Naive thymus-derived CD8-positive, alpha-beta T cell (primary cell): ENCODE measurements at places on chromosomes 7 and 10.

DNA sequence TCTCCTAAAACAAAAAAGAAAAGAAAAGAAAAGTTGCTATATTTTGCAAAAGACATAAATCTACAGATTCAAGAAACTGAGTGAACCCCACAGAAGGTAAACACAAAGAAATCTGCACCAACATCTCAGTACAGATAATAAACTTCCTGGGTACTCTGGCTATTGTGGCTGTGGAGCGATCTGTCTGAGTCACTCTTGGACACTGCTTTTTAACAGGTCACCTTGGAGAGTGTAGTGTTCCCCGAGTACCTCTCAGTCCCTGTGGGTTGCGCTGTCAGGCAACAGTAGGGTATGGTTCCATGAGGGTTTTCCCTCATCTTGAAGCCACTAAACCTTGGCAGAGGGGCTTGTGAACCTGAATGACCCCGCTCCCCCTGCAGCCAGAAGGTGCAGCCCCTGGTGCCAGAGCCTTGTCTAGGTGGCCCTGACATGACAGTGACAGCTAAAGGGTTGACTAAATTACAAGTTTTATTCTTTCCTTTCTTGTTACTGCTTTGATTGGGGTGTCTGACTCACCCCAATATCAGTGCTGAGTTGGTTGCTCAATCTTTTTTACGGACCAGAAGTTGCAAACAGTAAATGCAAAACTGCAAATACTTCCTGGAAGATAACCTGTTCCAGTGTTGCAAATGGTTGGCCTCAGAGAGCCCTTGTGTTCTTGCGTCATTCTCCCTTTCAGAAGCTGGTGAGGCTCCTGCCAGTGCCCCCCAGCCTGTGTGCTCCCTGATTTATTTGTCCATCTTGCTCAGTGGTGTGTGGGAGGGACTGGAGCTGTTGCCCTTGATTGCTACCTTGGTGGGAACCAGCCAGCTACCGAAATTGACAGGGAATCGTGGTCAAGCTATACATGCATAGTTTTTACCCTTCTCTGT is 30.6 kb downstream of the POR start:
- no peak for DNase-seq

GRCh38 chr7:47420122-47420780 is 161.7 kb downstream of the TNS3 start:
- no peak for DNase-seq

DNA sequence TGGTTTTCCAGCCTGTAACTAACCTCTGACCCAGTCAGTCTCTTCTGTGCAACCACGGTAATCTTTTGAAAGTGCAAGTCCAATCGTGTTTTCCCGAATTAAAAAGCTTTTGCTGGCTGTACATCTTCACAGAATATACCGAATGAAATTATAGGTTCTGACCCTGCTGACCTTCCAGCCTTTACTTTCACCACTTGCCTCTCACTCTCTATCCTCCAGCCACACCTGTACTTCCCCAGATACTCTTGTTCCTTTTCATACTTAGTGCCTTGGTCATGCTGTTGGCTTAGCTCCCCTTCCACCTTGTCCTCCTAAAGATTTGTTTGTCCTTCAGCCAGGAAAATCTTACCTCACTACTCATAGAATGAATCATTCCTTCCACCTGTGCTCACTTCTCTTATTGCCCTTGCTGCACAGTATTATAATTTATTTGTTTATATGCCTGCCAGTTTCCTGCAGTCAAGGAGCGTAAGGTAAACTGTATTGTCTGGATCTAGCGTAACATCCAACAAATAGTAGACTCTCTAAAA is 2.3 kb upstream of the PNPLA8 start:
- no peak for DNase-seq

DNA sequence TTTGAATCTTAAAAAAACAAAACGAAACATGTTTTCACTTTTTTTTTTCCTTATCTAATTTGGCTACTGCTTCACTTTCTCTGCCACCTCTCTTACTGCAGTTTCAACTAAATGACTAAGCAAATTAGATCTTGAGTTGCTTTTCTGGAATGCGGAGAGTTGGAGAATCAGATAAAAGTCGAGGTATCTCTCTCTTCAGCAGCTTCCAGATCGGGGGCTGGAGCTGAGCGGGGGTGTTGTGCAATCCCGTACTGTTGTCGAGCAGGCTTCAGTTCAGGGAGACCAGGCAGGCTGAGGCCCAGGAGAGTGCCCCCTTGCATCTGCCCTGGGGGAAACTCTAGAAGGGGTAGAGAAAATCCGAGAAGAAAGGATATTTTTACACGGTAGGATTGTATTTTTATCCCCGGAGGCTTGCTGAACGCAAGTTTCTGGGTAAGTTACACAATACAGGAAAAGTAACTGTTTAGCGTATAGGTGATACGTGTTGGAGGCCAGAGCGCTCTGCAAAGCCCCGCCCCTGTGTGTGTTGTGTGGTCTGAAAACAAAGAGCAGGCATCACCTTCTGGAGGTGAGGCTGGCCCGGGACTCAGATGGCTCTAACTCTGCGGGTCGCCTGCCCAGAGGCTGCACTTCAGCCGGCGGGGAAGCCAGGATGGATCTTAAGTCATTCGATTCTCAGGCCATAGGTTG is 116.6 kb downstream of the KLF6 start:
- DNase-seq: peak; percentile 31

GRCh38 chr10:42962902-42963231 is 114.0 kb upstream of the RET start:
- DNase-seq: no peak

DNA sequence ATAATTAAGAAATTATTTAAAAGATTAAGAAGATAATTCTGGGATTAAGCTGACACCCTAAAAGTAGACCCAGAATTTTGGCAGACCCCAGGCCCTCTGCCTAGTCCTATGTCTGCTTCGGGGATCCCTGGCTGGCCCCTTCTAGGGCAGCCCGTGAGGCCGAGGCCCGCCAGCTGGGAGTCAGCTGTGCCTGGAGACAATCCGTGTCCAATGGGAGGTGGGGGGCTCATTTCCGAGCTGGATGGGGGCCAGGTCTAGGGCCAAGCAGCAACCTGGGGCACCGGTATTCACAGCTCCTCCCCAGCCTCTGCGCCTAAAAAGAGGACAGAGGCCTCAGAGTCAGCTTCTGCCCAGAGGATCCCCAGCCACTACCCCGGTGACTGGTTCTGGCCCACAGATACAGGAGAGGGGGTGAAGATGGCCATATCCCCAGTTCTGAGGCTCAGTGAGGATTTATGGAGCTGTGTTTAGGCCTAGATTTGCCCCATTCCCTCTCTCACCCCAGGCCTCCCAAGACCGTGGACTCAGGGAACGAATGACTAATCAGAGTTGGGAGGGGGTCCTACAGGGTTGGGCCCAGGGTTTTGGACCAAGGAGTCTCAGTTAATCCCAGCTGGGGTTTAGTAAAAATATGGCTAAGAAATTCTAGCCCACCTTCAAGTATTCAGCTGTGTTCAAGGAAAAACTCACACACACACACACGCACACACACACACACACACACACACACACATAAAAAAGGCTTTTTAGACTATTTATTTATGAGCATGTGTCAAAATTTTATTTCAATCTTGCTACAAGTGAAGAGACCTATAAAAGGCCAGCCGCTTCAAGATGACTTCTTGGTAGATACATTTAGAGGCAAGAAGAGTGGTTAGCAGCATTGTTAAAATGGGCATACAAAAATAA is 37.4 kb upstream of the LBX1 start:
- DNase-seq: no peak

DNA sequence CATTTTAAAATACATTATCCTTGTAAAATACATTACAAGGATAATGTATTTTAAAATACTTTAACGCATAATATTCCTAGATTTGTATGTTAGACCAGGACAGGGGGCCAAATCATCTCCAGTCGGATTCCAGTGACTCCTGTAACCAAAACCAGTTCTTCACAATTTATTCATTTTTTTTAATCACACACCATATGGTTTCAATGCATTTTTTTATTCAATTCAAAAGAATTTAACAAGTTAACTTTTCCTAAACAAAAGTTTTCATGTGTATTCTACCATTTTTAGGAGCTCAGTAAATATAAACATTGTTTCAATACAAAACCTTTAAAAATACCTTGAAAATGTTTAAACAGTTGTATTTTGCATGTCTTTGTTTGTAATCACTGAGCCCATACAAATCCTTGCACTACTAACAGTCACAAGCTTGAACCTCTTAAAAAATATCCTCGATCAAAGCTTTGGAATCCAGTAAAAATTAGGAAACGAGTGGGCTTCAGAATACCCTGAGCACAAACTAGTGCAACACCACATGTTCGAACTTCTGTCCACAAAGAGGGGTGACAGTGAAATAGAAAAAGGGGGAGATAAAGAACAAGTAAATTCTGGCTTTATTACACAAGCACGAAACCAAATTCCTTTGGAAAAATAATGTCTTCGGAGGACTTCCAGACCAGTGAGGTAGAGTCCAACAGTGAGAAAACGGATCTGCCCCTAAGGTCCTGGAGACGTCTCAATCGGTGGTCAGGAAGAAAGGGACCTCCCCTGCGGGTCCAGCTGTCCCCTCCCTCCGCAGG is 1.6 kb downstream of the CCDC71L start:
- DNase-seq: no peak

DNA sequence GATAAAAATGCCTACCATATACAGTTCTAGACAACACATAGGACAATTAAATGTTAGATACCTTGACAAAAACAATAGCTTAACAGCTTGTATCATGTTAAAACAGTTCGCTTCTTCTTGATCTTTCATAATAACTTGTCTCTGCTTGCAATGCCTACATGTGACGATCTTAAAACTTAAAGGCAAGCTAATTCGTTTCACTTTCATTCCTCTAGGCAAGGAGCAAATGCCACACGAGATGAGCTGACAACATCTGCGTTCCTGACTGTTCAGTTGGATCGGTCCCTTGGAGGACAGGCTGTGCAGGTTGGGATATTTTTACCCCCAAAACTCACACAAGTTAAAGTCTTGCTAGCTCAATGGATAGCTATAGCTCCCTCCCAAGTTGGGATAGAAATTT is 51.6 kb upstream of the ARL4A start:
- peak; percentile 1 for DNase-seq

DNA sequence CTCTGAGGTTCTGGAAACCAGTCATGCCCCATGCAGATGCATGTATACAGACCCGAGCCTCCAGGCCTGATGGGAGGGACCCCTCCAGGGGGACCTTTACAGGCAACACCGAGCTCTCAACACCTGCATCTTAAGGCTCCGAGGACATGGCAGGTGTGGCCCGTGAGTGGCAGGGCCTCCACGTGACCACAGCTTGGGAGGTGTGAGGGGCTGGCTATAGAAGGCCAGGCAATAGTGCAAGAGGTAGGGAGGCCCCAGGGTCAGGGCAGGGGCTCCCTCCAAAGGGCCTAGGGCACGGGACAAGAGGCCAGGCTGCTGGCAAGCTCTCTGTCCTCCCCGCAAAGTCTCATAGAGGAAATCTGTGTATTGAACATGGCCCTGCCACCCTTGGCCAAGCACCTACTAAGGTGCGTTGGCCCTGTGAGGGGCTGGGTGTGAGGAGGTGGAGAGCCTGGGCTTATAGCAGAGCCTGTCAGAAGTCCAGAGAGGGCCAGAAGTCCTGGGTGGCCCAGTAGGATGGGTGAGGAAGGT is 134.2 kb downstream of the PTPN20 start:
- no peak for DNase-seq

- DNase-seq: no peak
These were observed 214.8 kb upstream of the ADO start for GRCh38 chr10:62589689-62590088.

DNA sequence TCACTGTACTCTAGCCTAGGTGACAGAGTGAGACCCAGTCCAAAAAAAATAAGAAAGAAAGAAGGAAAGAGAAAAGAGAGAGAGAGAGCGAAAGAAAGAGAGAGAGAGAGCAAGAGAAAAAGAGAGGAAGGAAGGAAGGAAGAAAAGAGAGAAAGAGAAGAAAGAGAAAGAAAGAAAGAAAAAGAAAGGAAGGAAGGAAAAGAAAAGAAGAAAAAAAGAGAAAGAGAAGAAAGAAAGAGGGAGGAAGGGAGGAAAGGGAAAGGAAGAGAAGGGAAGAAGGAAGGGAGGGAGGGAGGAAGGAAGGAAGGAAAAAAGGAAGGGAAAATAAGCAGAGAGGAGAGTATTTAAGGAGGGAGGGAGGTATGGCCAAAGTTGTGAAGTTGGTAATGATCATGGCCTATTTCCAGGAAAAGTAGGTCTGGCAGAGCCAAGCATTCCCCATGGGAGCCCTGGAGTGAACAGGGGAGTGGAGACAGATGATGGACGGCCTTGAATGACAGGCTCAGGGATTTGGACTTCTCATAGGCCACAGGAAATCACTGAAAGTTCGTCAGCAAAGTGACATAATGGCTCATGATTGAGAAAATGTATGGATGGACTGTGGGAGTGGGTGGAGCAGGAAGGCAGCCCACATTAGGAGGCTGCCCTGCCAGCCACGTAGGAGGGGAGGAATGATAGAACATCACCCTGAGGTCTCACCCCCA is 44.8 kb upstream of the CUX1 start:
- no peak for DNase-seq

DNA sequence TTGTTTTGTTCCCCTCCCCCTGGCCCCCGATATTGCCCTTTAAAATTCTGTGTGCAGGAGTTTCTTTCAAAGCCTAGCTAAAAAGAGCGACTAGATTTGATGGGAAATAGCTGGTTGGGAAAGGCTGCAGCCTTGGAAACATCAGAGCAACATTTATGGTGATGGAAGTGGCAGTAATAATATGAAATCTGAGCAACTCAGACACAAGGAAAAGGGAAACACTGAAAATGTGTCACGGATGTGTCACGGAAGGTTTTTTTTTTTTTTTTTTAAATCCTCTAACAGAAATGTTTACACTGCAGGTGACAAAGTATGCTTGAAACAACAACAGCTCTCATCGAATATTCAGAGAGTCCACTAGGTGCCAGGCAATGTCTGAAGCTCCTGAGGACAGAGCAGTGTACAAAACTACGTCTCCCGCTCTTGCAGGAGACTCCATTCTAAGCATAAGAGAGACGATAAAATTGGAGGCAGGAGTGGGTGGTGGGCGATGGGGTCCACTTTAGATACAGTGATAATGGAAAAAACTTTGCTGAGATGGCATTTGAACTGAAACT is 143.0 kb downstream of the RSU1 start:
- DNase-seq: no peak

DNA sequence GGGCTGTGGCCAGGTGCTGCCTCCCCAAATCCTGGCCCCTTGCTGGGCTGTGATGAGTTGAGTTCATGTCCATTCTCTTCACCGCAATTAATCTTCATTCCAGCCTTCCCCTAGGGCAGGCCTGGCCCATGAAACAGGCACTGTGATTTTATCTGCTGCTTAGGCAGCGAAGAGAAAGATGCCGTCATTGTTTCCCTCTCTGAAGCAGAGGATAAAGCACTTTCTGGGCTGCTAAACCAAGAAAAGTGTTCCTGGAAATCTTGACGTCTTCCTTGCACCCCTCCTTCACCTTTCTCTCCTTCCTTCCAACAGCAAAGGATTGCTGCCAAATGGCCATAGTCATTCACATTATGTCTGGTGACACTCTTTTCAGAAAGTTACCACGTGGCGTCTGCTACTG is 265.9 kb downstream of the ZEB1 start:
- DNase-seq: no peak

- DNase-seq: no peak
These were observed 7.6 kb downstream of the ARL5B start for GRCh38 chr10:18666810-18667209.

DNA sequence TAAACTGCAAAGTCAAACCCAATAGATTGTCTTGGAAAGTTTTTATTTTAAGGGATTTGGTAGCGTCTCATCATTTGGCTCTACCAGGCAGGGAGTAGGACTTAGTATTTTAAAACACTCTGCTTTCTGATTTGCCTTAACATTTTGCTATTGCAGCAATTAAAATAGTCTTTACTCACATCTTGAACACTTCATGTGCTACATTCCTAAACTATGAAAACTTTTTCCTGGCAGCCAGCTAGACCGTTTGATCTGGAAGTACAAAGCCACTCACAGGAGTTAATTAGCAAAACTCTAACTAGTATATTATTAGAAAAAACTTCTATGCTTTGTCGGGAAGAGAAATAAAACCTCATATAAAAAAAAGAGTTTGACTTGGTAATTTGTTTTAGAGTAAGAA is 111.4 kb downstream of the TFPI2 start:
- DNase-seq: no peak
